ENCODE measurements at places on chromosomes 16 and 17. TPM values are rescaled to one million over a fixed set of nuclear protein-coding genes. Genes with fewer than 3 reads are reported as not detected.

The C1QTNF8 gene
- total RNA-seq, result not detected

The TNS4 gene
- not detected for total RNA-seq

The MYH2 gene
- total RNA-seq, result 42.5 TPM

The NPIPA3 gene
- 0.66 TPM for total RNA-seq

Measured in muscle of leg (tissue), 16 donors.